PC-9 (cell line): ENCODE measurements at places on chromosomes 3 and 15. TPM values are rescaled to one million over a fixed set of nuclear protein-coding genes. Genes with fewer than 3 reads are reported as not detected.

Gene GOLGA8S
- total RNA-seq, result 0.09 TPM in 1 of 2 replicates, not detected in the other

- no peak overlapping the region for H3K4me3 ChIP-seq
- DNase-seq, result no peak
- peaks cover 40% of the 10 kb centered on the region for H3K4me1 ChIP-seq
- no peaks in the 10 kb centered on the region for H3K36me3 ChIP-seq
These were observed 13.9 kb downstream of the UPK1B start for GRCh38 chr3:119187266-119187665.

DNA sequence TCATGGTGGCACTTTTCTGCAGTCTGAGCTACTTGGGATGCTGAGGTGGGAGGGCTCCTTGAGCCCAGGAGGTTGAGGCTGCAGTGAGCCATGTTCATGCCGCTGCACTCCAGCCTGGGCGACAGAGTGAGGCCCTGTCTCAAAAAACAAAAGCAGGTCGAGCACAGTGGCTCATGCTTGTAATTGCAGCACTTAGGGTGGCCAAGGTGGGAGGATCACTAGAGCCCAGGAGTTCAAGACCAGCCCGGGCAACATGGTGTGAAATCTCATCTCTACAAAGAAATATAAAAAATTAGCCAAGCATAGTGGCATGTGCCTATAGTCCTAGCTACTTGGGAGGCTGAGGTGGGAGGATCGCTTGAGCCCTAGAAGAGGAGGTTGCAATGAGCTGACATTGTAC is 10.0 kb downstream of the UBAP1L start:
- H3K36me3 ChIP-seq, result no peaks in the 10 kb centered on the region
- DNase-seq, result no peak
- H3K4me3 ChIP-seq, result no peak overlapping the region

Gene ONECUT1
- not detected in 2 replicates for total RNA-seq

DNA sequence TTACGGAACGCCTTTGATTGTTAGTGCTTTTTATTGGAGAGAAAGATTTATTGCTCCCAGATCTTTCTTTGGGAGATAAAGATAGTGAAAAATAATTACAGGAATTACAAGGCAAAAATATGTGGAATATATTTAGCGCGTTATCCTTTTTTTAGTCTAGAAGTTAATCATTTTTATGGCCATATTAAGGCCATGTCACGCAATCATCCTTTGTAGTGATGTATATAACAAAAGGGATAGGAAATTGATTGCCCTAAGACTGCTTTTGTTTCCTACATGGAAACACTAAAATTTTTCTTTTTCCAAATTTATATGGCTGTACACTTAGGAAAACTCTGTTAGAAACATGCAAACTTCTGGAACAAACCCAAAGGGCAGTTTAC is 1.5 kb downstream of the TRPC1 start:
- H3K4me1 ChIP-seq, result no peaks in the 10 kb centered on the region
- H3K4me3 ChIP-seq, result peak overlapping the region; percentile 76
- H3K27ac ChIP-seq, result no peak overlapping the region
- no peak for DNase-seq

DNA sequence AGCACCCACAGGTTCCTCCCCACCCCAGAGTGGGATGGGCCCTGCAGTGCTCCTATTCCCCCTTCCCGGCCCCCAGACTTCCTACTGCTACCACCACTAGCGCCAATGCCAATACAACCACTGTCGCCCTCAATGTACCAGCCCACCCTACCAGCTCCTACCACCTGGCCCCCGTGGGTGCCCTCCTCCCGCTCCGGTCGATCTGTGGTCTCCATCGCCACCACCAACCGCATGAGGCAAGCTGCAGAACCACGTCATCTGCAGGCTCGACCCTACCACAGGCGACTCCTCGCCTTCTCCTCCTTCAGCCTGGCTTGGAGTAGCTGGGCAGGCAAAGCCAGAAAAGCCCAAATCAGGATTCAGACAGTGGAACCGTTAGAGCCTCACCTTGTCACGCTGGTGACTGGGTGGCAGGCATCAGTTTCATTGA is 179.3 kb downstream of the POTEB3 start:
- H3K27me3 ChIP-seq, result peaks cover 53% of the 10 kb centered on the region
- no peaks in the 10 kb centered on the region for H3K4me1 ChIP-seq
- DNase-seq, result no peak
- no peaks in the 10 kb centered on the region for H3K36me3 ChIP-seq

- H3K4me1 ChIP-seq, result no peaks in the 10 kb centered on the region
- DNase-seq, result no peak
- no peaks in the 10 kb centered on the region for H3K27me3 ChIP-seq
- H3K4me3 ChIP-seq, result no peak overlapping the region
- H3K27ac ChIP-seq, result no peak overlapping the region
These were observed 433.6 kb upstream of the DPH6 start for GRCh38 chr15:35979608-35980007.
